Calu3 (cell line): ENCODE measurements at places on chromosomes 16 and 17. TPM values are rescaled to one million over a fixed set of nuclear protein-coding genes. Genes with fewer than 3 reads are reported as not detected.

DNA sequence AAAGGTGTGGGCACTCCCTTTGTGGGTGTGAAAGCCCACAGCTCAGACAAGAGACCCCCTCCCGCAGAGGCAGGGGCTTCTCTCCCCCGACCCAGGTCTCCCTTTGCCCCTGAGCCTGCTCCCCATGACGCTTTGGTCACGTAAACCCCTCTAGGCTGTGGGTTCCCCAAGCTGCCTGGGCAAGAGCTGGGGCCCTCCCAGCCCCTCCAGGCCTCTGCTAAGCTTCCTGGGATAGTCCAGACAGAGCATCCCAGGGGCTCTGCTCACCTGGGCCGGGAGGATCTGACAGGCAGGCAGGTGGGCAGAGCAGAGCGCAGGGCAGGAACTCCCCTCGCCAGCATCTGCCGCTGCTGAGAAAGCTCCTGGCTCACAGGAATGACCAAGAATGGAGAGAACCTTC is 177.3 kb downstream of the BANP start:
- no peak for DNase-seq

GRCh38 chr17:41750862-41751261 is 16.4 kb upstream of the HAP1 start:
- no peak for DNase-seq

- DNase-seq: peak; percentile 42
Measured at GRCh38 chr16:89031715-89032659, 55.0 kb upstream of the CBFA2T3 start.

DNA sequence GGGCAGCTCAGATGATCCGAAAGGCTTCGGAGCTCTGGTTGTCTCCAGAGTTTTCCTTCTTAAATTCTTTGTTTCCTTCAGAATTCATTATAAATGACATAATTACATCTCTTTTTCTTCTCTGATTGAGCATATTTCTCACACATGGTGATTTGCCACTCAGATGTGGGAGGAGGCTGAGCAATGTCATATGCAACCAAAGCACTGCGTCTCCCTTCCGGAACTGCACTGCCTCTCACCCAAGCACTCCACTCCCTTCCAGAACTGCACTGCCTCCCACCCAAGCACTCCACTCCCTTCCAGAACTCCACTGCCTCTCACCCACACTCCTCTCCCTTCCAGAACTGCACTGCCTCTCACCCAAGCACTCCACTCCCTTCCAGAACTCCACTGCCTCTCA is 131.5 kb downstream of the SALL1 start:
- DNase-seq: no peak

DNA sequence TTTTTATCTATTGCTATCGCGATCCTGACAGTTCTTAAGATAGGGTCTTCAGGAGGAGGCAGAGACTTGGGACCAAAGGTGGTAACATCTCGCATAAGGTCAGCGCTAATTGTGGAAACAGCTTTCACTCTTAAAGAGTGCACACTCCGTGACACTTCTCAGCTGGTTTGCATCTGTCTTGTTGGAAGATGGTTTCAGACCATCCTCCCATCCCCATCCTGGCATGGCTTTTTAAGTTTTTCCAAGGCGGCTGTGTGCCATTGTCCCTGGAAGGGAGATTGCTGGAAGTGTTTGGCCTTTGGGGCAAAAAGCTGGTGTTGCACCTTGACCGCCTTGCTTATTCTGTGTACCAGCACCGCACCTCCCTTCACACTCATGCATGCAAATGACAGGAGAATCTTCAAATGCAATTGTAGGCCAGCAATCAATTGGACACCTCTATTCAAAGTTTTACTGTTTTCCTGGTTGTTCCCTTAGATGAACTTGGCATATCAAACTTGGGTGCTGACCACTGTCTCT is 1.5 kb downstream of the SOCS7 start:
- no peak for DNase-seq

TBC1D3E gene
- total RNA-seq: 0.37 TPM in 1 of 2 replicates, not detected in the other

HSF5 gene
- total RNA-seq: 0.07 TPM in 1 of 2 replicates, not detected in the other
